ENCODE measurements at places on chromosomes 6 and 20.
A peak's percentile ranks its signal among the peaks of the same experiment; 100 is the strongest.

GRCh38 chr6:26271668-26272024 is 93.4 kb upstream of the BTN3A2 start:
- no peak for DNase-seq

- no peak for DNase-seq
Observed at GRCh38 chr6:20620043-20620442, 85.8 kb downstream of the CDKAL1 start.

GRCh38 chr20:21808863-21809664 is 103.6 kb downstream of the PAX1 start:
- DNase-seq = peak; percentile 1

DNA sequence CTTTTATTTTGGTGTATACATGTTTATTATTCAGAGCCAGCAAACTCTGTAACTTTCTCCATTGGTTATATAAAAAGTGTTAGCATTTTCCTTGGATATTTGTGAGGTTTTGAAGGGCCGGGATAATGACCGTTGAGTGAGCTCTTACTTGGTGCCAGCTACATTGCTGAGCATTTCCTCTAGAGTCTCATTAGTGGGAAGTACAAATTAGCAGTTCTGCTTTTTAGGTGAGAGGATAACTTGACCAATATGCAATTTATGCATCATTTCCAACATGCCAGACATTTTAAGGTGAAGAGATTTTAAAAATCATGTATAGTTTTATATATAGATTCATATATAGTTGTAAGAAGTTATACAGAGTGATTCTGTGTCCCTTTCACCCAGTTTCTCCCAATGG is 84.3 kb downstream of the CARMIL1 start:
- no peak for DNase-seq

DNA sequence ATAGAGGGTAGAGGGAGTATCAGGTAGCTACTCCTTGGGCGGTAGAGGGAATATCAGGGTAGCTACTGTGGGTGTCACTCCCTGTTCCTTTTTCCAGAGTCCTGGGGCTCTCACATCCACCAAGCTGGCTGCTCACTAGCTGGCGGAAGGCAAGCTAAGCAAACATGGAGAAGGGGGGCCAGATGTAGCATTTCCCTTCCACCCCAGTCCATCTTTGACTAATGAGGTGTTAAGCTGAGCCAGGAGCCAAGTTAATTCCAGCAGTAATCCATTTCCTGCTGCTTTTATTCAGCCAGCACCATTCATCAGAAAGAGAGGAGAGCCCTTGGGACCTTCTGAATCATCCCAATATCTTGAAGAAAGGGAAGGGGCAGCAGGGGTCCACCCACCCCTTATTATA is 330.0 kb downstream of the ZFAND3 start:
- DNase-seq = no peak
